ENCODE measurements at places on chromosomes 6 and 20.

DNA sequence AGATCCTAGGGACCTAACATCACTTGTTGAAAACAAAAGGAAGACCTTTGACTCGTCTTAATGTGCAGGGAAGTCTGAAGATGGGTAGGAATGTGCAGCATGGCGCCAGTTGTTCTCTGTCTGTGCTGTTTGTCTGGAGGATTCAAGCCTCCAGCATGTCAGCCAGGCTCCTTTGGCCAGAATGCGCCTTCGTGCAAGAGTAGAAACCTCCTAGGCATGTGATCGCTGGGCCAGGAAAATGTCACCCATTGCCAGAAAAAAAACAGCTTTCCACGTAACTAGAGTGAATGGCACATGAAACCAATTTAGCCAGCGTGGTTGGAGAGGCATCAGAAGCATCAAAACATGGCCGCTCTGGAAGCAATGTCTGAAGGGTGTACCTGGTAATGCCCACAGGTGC, 132.7 kb downstream of the EDN1 start:
- DNase-seq = no peak

DNA sequence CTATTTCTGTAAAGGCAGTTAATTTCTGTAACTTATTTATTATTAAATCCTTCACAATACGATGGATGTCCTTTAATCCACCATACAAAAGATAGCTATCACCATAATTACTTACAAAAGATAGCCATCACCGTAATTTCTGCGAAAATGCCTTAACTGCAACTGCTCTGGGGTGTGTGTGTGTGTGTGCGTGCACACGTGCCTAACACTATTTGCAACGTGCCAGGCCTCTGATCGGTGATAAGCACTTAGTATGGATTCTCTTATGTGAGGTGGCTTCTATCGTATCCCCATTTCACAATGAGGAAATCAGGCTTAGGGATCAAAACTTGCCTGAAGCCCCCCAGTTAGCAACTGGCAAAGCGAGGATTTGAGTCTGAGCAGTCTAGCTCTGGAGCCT, 67.1 kb upstream of the RBM24 start:
- no peak for DNase-seq

GRCh38 chr6:138278326-138278725, 60.0 kb upstream of the PBOV1 start:
- peak; percentile 3 for DNase-seq

DNA sequence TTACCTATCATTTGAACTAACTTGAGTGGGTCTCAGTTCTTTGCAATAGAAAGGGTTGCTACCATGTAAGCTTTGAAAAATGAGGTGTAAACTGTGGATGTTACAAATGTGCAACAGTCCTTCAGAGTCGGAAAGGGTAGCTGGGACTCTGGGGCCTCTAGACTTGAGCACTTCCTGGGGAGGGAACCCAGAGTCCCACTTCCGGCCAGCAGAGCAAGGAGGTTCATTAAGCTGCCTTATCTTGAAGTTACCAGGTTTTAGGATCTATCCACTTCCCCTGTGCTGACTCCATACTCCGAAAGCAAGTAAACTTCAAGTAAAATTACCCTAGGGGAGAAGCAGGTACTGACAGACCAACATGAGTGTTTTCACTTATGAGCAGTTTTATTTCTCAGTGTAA, 9.4 kb downstream of the TRIM10 start:
- DNase-seq = no peak

GRCh38 chr20:20010639-20011500, 6.3 kb upstream of the NAA20 start:
- DNase-seq = peak; percentile 40

DNA sequence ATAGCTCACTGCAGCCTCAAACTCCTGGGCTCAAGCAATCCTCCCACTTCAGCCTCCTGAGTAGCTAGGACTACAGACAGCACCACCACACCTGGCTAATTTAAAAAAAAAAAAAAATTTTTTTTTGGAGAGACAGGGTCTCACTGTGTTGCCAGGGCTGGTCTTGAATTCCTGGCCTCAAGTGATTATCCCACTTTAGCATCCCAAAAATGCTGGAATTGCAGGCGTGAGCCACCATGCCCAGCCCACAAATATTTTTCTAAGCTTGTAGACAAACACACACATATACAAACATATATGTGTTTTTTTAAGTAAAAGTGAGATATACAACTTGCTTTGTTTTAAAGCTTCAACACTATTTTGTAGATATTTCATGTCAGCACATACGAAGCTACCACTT, 10.8 kb downstream of the HSPA12B start:
- no peak for DNase-seq

DNA sequence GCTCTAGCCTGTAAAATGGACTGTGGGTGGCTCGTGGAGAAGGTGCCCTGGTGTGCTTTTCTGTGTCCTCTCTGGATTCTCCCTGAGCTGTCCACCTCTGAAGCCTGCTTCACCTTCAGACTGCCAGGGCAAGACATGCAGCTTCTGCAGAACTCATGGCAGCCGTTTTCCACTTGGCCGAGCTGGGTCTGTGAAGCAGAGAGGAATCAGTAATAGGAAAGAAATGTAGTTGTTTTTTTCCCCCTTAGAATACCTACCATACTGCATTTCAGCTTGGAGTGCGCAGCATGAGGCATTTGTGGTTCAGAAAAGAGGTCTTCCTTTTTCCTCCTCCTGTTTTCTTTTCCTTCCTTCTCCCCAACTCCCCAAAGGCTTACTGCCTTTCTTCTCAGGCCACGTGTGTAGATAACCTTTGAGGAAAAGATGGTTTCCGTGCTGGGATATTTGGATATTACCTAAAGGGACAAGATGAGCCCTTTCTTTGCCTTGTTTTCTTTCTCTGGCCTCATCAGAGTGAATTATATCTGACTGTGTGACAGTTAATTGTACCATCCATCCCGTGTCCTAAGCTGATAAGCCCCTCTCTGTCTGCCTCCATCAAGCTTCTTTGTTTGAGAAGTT, 39.4 kb downstream of the RREB1 start:
- DNase-seq = no peak

DNA sequence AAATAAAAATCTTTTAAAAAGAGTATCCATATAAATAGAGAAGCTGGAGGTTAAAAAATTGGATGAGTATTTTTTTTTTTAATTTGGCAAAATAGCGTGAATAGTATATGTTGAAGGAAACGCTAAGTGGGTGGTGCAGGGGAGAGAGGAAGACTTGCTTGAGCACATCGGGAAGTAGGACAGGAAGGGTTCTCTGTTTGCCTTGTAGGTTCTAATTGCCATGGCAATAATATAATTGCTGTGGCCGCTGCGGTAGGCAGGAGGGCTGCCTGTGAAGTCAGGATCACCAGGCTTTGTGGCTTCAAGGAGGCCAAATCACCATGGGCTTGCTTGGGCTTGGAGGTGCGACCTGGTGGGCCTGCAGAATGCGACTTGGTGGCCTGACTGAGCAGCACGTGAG, 35.1 kb downstream of the IGF2R start:
- DNase-seq = no peak

DNA sequence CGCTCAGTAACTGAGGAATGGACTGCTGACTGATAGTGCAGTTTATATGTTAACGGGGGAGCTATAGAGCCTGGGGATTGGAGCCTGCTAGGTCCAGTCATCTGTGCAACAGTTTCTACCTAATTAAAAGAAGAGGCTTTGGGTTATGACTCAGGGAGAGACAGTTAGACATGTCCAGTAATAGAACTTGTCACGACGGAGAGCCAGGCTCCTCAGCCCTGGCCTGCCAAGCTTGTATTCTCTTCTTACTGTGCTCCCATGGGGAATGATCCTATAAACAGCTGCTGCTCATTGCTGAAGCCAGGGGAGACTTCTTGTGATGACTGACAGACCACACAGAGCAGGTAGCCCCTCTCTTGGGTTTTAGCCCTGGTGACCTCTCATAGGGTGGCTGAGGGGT, 69.3 kb downstream of the SYNJ2 start:
- no peak for DNase-seq

DNA sequence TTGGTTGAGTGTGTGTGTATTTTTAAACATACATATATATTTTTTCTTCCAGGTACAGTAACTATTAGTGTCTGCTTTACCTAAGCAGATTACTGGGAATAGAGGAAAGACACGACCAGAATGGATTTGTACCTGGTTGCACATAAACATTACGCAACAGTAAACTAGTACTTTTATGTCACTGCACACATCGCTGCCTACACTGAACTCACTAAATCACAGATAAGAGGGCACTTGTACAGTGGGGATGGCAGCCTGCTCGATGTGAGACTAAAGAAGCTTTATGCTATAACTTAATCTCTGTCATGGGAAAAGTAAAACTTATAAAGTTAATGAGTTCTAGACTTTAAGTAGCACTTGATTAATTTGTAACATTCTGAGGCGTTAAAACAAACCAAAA, 89.5 kb upstream of the SIM1 start:
- DNase-seq = no peak

DNA sequence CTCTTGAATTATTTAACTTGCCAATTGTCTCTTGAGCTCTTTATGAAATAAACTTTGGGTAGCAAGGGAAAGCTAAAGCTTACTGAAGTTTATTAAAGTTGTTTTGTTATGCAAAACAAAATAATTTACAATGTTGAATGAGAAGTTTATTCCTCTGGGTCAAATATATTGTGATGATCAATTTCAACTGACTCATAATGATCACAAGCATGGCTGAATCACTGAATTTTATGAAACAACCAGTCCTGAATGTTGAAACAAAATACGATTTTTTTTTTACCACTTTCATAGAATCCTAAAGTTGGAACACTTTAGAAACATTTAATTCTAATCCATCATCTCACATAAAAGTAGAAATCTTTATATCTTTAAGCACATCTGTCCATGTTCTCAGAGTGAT, 110.3 kb downstream of the RWDD2A start:
- no peak for DNase-seq

- peak; percentile 59 for DNase-seq
Observed at GRCh38 chr6:12137480-12137879, 125.4 kb downstream of the HIVEP1 start.

DNA sequence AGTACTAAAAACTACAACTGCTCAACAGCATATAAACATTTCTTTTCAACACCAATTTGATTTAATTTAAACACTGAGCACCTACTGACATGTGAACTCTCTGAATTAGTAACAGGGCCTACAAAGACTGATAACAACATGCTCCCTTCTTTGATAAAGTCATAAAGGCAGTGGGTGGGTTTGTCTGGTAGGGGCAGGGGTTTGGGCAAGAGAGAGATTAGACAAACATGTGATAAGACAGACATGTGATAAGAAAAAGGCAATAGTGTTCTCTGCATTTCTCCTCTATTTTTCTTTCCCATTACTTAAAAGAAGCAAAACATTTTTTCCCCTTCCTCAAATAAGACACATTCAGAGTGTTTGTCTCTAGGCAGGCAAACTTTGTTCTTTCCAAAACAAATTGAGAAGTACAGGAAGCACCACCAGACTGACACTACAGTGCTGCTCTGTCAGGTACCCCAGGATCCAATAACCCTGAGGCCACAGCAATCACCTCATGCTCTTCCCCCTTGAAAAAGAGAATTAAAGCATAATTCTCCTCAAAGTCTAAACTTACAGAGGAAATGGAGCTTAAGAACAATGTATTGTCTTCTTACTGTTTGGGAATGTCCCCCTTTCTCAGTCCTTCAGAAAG, 11.9 kb downstream of the C6orf52 start:
- DNase-seq = no peak

GRCh38 chr20:36181934-36182603, 27.5 kb downstream of the EPB41L1 start:
- peak; percentile 44 for DNase-seq

GRCh38 chr6:3407840-3408239, 49.0 kb downstream of the SLC22A23 start:
- no peak for DNase-seq

GRCh38 chr6:82040405-82041221, 206.9 kb downstream of the IBTK start:
- DNase-seq = no peak

- DNase-seq = no peak
Observed at GRCh38 chr6:148055419-148055818, 287.2 kb upstream of the SASH1 start.

DNA sequence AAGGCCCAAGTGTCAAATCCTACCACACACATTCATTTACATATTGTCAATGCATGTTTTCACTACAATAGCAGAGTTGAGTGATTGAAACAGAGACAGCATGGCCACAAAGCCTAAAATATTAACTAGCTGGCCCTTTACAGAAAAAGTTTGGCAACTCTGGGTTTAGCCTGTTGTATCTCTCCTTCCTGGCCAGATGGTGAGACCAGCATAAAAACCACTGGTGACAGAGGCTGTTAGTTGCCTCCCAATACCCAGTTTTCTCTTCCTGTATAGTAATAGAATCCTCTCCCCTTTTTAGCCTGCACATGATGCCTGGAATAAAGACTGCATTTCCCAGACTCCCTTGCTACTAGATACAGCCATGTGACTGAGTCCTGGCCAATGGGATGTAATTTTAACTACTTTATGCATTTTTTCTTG, 100.0 kb upstream of the TAB2 start:
- no peak for DNase-seq

DNA sequence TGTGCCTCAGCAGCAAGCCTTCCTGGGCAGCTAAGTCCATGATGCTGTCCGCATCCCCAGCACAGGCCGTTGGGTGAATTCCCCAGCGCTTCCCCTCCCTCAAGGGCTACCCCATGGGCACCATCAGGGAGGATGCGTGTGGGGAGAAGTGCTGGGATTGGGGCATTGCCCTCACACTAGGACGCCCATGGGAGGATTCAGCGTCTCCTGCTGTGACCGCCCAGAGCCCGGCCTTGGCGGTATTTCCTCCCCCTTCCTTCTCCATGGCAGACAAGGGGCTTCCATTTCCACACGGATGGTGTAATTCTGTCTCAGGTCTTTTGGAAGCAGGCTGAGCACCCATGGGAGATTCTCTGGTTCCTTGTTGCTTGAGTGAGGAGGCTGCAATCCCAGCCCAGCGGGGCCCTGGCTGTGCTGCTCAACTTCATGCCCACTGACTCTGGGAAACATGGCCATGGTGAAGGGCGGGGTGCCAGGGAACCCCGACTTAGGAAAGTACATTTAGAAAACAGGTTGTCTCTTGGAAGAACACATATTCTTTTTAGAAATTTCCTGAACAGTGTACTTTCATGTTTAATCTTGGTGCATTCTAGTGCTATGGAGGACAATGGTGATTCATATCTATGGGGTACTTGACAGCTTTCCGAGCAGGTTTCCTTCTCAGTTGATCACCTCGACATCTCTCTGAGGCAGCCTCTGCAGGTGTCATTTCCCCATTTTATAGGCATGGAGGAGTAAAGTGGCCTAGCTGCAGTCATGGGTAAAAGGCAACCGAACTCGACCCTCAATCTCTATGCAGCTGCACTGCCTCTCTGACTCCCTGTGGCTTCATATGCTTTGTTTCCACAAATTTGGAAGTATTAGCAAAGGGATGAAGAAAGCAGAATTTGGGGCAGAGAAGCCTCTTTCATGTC, 178.2 kb upstream of the CST7 start:
- DNase-seq = no peak

GRCh38 chr6:131317516-131317915, 182.2 kb downstream of the AKAP7 start:
- DNase-seq = no peak

DNA sequence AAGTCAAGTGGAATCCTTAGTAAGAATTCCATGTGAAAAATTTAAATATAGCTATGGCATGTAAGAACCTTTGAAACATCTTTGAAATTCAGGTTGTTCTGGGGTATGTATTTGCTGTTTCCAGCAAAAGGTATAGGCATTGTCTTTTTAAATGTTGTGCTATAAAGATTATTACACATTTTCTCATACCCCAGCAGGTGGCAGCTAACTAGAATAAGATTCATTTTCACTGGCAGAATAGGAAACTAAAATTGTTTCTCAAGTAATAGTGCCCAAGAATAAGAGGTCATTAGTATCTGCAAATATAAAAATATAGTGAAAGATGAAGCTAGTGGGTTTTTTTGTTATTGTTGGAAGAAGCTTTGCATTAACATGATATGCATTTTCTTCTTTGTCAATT, 1.8 kb downstream of the GRIK2 start:
- DNase-seq = no peak

Data from skeletal muscle cell (primary cell).